Astrocyte of the hippocampus (primary cell): ENCODE measurements at places on chromosomes 7 and 10.

DNA sequence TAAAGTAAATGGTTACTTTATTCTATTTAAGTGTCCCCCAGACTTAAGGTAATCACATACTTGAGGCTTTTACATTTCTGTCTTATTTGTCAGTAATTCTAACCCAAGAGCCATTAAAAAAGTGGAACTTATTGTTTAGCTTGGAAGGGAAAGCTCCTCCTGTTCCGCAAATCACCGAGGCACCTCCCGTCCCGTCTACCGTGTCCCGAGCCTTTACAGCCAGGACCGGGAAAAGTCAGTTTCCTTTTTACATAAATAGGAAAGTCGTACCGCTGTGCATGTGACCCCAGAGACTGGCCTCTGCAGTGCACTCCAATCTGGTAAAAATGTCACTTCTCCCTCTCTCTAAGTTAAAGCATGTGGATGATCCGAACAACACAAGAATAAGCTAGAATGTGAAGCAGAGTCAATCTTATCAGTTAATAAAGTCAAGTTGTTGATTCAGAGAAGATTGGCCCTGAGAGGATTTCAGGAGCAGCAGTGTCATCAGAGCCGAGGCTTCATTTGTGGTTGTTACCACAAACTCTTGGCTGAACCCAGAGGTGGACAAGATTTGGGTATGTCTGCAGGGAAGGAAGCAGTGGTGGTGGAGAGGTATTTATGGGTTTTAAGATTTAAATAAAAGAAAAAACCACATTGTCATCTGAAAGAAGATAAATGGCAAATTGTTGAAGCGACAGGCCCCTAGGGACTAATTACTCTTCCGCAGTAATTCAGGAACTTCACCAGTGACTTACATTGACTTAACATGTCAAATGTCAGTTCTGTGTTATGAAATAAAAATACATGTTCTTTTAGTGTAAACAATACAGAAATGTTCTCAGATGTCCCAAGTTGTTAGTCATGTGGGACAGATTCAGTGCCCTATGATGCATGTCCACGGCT, 316.6 kb upstream of the ZNF32 start:
- peak; percentile 55 for DNase-seq

DNA sequence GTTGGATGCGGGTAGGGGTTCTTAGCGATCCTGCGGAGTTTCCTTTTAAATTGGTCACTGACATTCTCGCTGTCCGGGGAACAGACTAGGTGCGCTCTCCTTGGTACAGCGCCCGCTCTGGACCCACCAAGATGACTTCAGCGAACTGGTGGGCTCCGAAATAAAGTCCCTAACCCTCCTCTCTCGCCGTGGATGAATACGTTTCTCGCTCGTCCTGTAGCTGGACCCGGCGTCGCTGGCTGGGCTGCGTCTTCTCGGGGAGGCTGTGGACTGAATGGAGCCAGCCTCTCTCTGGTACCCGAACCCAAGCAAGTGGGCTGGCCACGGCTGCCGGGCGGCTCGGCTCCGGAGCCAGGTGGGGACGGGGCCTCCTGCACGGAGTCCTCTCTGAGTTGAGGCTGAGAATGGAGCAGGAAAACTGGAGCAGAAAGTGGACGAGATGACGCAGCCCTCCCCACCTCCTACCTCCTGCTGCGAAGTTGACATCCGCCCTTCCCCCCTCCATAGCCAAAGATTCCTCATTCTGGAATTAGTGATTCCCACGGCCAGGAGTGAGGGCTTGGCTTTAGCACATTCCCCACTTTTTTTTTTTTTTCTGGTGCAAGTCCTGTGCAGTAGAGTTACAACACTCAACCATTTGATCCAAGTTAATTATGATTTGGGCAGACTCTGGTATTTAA, 1.5 kb downstream of the UNC5B start:
- peak; percentile 80 for DNase-seq

- DNase-seq = no peak
These were observed 17.3 kb downstream of the ZNF438 start for GRCh38 chr10:31014161-31014875.

- DNase-seq = no peak
These were observed 2.9 kb upstream of the MMP21 start for GRCh38 chr10:125778556-125778955.

DNA sequence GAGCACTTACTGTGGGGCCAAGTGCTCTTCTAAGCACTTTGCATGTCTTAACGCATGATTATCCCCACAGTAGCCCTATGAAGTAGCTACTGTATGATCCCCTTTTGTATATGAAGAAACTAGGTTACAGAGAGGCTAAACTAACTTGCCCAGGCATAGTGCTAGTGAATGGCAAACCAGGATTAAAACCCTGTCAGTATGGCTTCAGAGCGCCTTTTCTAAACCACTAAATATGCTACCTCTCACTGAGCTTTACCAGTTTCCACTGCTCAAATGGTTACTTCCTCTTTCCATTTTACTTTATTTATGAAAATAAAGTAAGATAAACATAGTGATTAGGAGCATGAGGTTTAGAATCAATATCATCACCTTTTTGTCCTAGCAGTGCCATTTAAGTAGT, 73.6 kb downstream of the PODXL start:
- no peak for DNase-seq

DNA sequence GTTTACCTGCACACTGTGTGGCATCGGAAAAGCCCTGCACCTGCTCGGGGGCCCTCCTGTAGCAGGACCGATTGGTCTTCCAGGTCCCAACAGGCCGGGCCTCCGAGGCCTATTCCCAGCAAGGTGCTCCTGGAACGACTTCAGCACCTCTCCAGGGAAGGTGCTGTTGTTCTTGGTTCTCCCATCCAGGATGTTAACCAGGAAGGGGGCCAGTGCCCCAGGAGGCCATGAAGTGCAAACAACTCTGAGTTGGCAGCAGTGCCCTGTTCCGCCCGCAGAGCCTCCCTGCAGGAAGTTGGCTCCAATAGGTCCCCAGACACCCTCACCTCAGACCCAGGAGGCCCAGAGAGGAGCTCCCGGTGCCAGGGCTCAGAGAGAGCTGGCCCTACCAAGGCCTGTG, 64.0 kb upstream of the DUSP5 start:
- no peak for DNase-seq

DNA sequence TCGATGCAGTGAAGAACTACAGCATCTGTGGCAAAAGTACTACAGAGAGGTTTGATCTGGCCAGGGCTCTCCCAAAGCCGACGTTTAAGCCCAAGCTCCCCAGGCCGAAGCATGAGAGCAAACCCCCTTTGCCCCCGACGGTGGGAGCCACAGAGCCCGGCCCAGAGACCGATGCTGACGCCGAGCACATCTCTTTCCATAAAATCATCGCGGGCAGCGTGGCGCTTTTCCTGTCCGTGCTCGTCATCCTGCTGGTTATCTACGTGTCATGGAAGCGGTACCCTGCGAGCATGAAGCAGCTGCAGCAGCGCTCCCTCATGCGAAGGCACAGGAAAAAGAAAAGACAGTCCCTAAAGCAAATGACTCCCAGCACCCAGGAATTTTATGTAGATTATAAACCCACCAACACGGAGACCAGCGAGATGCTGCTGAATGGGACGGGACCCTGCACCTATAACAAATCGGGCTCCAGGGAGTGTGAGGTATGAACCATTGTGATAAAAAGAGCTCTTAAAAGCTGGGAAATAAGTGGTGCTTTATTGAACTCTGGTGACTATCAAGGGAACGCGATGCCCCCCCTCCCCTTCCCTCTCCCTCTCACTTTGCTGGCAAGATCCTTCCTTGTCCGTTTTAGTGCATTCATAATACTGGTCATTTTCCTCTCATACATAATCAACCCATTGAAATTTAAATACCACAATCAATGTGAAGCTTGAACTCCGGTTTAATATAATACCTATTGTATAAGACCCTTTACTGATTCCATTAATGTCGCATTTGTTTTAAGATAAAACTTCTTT, 2.3 kb downstream of the LRRTM3 start:
- DNase-seq = peak; percentile 32

- no peak for DNase-seq
These were observed 937 bp upstream of the COBL start for GRCh38 chr7:51317582-51317910.

DNA sequence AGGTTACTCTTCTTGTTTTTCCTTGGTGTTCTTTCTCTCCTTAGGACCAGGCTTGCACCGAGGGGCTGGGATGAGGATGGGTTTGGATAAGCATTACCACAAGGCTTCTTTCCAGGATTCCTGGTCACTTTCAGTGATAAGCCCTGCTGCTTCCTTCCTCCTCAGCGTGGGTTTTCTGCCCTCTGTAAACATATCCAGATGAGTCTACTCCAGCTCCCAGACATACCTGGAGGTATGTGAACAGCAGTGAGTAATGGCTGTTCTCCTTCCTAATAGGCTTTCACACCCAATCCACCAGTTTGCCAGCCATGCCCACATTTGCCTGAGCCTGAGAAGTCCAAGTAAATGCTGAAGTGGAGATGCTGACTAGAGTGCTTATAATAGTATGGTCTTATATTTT, 229.8 kb upstream of the YAE1 start:
- peak; percentile 62 for DNase-seq

DNA sequence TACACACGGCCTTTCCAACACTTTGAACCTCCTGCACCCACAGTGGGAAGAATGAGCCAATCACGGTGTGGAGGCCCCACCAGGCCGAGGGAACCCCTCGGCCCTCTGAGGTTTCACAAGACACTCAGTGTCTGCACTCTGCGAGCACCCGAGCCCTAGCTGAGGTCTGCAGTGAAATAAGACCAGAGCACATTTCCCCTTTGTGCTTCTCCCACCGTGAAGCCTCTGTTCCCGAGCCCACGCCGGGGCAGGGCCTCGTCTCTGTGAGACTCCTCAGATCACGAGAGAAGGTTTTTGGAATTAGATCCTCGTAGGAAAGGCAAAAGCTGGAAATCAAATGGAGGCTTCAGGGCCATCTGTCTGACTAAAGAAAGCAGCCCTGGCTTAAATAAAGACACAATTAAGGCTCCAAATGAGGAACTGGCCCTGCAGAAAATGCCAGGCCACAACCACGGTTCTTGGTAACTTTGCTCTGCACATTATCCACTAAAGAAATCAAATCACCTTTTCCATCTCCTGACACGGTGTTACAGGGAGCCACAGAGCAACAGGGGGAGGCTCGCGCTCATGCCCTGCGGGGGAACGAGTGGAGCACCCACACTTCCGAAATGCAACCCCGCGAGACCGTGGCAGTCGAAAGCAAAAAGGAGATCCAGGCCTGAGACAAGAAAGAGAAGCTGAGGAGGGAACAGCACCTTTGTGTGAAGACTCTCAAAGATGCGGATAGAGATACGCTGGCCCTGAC, 43.7 kb downstream of the FAM53B start:
- DNase-seq = no peak

- DNase-seq = no peak
These were observed 26.4 kb upstream of the GNA12 start for GRCh38 chr7:2870471-2870931.

DNA sequence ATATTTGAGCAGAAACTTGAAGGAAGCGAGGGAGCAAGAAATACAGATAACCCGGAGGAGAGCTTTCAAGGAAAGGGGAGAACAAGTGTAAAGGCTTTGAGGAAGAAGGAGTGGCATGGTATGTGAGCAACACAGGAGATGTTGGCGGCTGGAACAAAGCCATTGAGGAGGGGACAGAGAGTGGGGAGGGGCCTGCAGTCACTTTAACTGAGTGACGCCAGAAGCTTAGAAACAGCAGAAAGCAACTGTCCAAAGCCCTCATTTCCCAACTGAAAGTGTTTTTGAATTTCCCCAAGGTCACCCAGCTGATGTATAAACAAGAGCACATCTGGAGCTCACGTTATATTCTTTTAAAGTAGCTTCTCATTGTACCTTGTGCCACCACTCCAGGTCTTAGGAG, 19.1 kb downstream of the AUTS2 start:
- no peak for DNase-seq

DNA sequence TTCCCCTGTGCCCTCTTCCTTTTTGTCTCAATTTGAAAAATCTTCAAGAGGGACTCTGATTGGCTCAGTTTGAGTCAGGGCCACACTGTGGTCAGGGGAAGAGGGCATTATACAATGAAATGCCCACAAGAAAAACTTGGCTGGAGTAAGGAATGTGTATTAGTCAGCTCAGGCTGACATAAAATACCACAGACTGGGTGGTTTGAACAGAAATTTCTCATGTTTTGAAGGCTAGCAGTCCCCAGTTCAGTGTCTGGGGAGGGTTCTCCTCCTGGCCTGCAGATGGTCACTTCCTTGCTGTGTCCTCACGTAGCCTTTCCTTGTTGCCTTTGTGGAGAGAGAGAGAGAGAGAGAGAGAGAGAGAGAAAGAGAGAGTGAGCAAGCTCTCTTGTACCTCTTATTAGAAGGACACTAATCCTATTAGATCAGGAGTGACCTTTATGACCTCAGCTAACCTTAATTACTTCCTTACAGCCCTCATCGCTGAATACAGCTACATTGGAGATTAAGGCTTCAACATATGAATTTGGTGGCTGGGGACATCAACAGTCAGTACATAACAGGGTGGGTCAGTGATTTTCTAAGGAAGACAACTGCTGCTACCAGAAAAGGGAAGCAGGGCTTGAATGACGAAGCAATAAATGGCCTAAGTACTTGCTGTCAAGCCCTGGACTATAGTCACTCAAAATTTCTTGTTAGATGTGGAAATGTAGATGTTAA, 25.8 kb upstream of the FAM13C start:
- DNase-seq = peak; percentile 97

DNA sequence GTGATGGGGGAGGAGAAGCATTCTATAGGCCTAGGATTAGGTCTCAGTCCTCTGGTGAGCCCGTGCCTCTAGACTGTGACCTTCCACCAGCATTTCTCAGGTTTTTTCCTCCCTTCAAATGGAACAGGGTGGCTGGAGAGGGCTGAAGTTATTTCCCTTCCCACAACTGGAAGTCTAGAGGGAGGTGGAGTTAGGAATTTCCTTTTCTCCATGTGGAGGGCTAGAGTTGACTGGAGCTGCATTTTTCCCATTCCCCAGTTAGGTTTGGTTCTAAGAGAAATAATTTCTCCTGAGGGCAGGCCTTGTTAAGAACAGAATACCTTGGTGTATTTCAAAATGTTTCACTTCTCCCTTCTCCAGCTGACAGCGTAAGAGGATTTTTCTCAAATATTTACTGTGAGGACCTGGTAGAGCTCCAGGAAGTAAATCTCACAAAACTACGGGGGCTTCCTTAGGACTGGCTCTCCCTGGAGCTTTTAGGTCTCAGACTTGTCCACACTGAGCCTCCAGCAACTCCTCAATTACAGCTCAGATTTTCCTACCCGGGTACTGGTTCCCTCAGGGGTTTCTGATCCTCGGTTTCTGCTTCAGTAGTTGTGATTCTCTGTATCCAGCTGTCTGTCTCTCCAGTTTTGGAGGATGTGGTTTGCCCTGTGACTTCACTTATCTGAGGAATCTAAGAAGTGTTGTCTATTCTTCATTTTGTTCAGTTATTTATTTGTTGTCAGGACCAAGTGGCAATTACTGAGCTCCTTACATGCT, 6.0 kb upstream of the REEP3 start:
- DNase-seq = peak; percentile 46

- DNase-seq = no peak
These were observed 54.9 kb upstream of the ELN start for GRCh38 chr7:73973091-73973490.

DNA sequence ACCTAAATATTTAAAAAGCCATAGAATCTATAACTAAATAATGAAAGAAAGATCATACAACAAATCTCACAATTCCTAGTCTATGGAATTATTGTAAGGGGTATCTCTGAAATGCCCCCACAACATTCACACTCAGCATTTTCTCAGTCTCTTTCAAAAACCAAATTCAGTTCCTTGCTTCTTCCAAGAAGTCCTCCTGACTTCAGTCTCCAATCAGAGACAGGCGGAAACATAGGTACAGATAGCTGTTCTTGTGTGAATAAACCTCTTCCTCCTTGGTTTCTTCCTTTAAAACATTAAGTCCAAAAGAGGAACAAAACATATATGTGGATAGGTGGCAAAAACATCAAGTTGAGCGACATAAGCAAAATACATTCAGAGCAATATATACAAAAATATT, 13.9 kb upstream of the FBXW4 start:
- no peak for DNase-seq

GRCh38 chr7:131861620-131862346, 305.4 kb upstream of the PODXL start:
- DNase-seq = peak; percentile 72
